Stimulated activated CD8-positive, alpha-beta memory T cell treated with anti-CD3 and anti-CD28 coated beads, Interleukin-4, amount 100 ng/mL, for 1 hour (primary cell): ENCODE measurements at places on chromosomes 12 and 14.

DNA sequence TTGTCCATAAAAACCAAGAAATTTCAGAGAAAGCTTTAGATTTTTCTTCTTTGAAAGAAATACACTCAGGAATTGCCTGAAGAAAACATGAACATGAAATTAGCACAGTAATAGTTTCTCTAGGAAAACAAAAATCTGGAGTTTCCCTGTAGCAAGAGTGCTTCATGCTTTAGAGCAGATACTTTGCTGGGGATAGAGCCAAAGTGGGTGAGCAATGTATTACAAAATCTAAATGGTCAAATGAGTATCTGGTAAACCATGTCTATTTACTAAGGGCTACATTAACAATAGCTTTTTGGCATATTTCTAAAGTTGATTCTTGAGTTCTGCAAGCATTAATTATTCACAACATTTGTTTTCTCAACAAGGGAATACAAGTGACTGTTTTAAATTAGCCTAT lies 26.2 kb downstream of the AVPR1A start:
- no peak for DNase-seq

GRCh38 chr14:27391331-27391730 lies 793.5 kb upstream of the NOVA1 start:
- no peak for DNase-seq

GRCh38 chr12:45336331-45336730 lies 120.4 kb downstream of the ANO6 start:
- no peak for DNase-seq

- no peak for DNase-seq
Measured at GRCh38 chr12:46783871-46784270, 41.9 kb downstream of the SLC38A4 start.

DNA sequence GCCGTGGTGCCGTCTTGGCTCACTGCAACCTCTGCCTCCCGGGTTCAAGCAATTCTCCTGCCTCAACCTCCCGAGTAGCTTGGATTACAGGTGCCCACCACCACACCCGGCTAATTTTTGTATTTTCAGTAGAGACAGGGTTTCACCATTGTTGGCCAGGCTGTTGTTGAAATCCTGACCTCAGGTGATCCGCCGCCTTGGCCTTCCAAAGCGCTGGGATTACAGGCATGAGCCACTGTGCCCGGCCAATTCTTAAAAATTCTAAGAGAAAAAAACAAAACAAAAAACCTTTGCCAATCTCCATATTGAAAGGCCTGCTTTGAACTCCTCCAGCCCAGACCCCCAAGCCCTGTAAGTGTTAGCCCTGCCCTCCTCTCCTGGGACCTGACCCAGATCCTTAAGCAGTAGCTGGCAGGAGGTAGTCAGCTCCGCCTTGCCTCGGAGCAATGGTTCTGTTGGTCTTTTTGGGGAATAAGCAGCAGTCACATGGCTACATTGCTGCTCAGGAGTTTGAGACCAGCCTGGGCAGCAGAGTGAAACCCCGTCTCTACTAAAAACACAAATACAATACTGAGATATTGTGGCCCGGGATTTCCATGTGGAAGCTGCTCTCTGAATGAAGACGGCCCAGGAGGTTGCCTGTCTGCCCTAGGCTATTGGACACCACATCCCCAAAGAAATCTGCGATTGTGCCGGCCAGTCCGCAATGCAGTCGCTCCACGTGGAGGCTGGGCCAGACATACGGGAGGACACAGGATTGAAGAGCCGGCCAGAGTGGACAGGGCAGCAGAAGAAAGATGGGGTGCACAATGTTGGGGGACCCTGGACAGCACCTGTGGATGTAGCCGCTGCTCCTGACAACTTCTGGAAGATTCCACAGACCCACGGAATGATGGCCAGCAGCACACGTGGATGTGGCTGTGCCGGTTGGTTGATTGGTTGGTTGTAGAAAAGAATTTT lies 28.8 kb upstream of the BEGAIN start:
- DNase-seq = no peak

GRCh38 chr12:81798294-81798693 lies 39.1 kb upstream of the PPFIA2 start:
- no peak for DNase-seq

DNA sequence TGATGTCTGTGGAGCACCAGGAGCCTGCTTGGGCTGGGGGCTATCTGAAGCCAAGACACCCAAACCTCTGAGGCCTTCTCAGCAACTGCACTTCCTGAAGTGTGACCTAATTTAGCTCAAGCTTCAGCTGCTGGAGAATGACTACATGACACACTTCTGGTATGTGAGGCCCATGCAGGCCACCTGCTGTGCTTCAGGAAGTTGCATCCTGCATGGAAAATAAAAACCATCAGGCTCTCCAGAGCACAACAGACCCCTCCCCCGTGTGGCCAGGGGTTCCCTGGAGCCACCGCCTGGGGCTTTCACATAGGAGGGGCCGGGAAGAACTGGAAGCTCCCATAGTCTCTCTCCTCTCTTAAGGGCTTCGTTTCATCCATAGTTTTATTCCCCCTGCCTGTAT lies 217.7 kb downstream of the SLC15A4 start:
- DNase-seq = no peak

DNA sequence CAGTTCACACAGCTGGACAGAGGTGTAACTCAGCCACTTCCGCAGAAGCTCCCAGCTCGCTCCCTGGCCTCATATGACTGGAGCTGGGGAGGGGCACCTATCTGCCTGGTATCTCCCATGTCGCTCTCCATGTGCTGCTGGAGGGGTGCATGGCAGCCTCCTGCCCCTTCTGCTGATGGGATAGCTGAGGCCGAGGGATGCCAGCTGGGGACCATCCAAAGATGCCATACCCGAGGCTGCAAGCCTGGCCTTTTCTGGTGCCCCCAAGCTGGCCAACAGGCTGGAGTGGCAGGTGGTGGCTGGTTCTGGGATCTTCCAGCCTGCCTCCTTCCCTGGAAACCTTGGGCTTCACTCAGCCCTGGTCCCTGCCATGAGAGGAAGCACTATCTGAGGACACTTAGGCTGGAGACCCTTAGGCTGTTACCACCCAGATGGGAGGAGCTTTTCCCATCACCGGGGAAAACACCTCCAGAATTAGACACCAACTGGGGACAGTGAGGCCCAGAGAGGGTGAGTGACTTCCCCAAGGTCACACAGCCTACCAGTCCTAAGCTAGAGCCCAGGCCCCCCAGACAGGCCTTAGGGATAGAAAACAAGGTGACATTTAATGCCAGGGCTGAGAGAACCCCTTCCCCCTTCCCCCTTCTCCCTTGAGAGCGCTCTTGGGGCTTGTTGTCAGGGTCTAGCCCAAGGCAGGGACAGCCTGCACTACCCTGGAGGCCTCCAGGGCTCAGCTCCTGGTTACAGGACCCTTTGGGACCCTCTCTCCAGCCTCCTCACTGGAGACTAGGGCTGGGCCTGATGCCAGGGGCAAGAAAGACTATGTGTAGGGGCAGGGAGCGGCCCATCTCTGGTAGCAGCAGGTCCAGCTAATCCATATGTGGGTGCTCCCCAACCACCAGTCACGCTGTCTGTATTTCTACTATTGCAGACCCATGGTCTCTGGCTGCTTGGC lies 7.1 kb downstream of the DTX1 start:
- DNase-seq = no peak

DNA sequence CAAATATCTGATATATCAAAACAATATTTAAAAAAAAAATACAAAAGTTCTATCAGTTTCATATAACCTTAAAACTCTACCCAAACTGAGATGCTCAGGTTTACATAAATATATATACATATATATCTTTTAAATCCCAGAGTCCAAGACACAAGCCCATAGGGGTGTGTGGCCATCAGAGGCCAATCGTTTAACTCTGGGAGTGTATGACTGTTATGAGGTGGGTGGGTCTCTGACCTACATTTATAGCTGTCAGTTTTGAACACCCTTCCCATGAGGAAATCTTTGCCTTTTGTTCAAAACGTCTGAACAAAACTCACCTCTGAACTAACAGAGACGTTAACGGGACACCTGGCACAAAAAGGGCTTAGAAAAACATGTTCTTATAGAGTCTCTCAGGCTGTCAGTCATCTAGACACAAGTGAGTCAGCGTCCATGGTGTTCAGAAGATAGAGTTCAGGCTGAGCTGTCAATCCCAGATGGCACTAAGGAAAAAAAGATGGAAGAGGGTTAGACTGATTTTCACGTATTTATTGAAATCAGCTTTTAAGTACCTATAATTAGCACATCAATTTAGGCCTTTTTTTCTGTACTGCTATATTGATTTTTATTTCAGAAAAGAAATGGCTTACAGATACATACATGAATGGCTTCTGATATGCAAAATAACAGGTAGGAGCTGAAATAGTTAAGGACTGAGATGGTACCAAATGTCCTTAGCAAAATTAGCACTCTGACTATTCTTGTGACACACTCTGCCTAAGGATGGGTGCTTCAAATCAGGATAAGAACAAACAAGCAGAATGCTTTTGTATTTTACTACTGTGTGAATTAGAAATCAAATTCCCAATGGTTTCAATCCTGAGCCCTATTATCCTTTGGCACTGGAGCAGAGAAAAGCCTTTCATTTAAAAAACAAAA lies 29.2 kb downstream of the HIGD1C start:
- no peak for DNase-seq

DNA sequence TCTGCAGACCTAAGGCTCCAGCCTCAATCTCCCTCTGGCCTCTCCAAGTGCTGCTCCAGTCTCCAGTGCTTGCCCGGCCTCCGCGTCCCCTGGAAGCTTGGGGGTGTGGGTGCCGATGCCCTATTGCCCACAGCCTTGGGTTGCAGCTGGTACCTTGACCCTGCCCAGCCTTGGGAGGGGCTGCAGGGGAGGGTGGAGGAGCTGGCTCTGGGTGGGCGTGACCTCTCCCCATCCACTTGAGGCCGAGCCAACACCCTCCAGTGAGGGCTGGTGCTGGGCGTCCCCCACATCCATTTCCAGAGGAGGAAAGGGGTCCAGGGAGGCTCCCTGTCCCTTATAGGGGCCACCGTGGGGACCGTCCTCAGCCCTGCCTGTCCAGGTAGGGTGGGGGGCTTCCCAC lies 24.1 kb downstream of the KIF26A start:
- DNase-seq = no peak

GRCh38 chr12:40971911-40972310 lies 216.2 kb upstream of the PDZRN4 start:
- no peak for DNase-seq

DNA sequence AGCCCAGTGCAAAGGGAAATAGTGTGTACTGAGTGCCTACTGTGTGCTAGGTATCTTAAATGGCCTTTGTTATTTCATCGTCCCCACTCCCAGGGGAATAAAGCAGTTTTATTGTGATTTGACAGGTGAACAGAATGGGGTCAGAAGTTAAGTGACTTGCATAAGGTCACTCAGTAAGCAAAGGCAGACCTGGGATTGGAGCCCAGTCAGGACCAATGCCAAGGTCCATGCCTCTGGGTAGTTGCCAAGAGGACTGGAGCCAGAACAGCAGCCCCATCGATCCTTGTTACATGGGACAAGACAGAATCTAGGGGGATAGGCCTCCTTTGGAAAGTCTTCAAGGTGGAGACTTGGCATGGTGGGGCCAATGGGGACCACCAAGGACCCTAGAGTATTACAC lies 227.4 kb upstream of the PWP1 start:
- no peak for DNase-seq

GRCh38 chr12:109782326-109782703 lies 50.9 kb downstream of the TRPV4 start:
- DNase-seq = no peak

- DNase-seq = no peak
Measured at GRCh38 chr14:38203929-38204718, 3.6 kb upstream of the SSTR1 start.

DNA sequence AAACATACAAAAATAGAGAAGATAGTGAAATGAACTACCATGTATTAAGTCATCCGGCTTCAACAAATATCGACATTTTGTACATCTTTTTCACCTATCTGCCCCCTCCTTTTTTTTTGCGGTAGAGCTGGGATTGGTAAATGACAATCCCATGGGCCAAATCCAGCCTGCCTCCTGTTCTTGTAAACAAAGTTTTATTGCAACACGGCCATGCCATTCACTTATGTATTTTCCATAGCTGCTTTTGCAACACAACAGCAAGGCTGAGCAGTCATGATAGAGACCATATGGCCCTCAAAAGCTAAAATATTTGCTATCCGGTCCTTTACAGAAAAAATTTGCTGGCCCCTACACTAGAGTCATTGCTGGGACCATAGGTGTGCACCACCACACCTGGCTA lies 58.1 kb upstream of the PLEKHG3 start:
- no peak for DNase-seq

DNA sequence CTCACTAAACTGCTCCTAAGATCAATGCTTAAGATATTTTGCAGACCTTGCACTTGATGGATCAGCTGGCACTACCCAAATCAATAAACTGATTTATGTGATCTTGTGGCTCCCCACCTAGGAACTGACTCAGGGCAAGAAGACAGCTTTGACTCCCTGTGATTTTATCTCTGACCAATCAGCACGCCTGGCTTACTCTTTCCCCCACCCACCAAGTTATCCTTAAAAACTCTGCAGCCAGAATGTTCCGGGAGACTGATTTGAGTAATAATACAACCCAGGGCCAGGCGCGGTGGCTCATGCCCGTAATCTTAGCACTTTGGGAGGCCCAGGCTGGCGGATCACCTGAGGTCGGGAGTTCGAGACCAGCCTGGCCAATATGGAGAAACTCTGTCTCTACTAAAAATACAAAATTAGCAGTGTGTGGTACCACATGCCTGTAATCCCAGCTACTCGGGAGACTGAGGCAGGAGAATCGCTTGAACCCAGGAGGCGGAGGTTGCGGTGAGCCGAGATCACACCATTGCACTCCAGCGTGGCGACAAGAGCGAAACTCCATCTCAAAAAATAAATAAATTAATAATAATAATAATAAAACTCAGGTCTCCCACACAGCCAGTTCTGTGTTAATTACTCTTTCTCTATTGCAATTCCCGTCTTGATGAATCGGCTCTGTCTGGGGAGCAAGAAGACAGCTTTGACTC lies 12.0 kb downstream of the MORN3 start:
- no peak for DNase-seq

DNA sequence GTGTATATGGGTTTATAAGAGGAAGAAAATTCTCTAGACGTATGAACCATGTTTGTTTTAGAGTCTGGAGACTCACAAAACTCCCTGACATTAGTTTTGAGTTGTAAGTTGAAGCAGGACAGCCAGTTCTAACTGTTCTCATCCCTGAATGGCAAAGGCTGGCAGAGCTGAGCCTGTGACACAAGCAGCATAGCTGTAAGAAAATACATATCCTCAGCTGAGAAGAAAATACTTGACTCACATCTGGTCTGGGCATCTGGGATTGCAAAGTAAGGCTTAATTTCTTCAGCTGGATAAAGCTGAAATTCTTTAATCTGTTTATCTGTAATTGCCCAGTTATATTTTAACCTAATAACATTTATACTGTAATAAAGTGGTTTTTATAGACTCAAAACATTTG lies 156.3 kb downstream of the PELI2 start:
- DNase-seq = no peak

DNA sequence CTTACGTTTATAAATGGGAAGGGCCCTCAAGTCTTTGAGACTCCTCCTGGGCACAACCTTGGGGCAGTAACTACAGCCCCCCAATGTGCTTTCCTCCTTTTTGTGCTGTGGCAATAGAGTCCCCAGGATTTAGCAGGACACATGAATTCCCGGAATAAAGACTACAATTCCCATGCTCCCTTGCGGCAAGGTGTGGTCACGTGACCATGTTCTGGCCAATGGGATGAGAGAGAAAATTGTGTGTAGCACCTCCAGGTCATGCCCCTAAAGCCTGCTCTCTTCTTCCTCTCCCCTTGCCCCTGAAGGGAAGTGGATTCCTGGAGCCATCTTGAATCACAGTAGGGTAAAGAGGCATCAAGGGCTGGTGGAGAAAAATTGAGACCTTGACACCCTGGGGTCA lies 295.1 kb upstream of the SFSWAP start:
- DNase-seq = no peak

GRCh38 chr12:28023156-28023887 lies 50.8 kb upstream of the PTHLH start:
- no peak for DNase-seq

GRCh38 chr12:10073261-10073660 lies 25.5 kb downstream of the CLEC1A start:
- DNase-seq = no peak
